ENCODE measurements at places on chromosomes 5 and 9.

GRCh38 chr9:113998525-113999255 is 79.4 kb downstream of the AMBP start:
- DNase-seq: no peak

GRCh38 chr9:133499892-133500270 is 21.0 kb upstream of the SLC2A6 start:
- DNase-seq: no peak

GRCh38 chr5:109740966-109741365 is 51.2 kb downstream of the MAN2A1 start:
- DNase-seq: no peak

GRCh38 chr9:108565651-108566378 is 290.0 kb downstream of the ACTL7B start:
- DNase-seq: peak; percentile 89

DNA sequence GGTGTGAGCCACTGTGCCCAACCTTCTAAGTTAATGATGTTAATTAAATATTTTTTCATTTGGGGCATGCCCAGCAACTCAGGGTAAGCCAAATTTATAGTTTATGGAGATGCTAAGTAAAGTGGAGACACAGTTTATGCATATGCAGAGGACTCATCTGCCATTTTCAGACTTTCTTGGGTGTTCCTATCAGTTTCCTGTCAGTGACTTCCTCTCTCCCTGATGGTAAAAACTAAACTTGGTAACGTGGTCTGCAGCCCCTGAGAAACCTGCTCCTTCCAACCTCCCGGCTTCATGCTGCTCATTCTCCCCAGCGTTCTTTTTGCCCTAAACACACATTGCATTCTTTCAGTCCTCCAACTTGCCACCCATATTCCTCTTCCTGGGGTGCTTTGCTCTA is 48.4 kb upstream of the TUT7 start:
- DNase-seq: no peak

- DNase-seq: no peak
Measured at GRCh38 chr5:35213608-35214007, 16.7 kb downstream of the PRLR start.

GRCh38 chr5:58491216-58491892 is at the start of gene GAPT:
GAPT (plus strand) TSS chr5:58491435; CDS start chr5:58494537, 3,102 bp downstream.
- DNase-seq: no peak

- DNase-seq: no peak
Measured at GRCh38 chr5:156402387-156402921, 75.5 kb downstream of the SGCD start.

GRCh38 chr5:163502521-163502920 is 2.9 kb upstream of the MAT2B start:
- DNase-seq: no peak

DNA sequence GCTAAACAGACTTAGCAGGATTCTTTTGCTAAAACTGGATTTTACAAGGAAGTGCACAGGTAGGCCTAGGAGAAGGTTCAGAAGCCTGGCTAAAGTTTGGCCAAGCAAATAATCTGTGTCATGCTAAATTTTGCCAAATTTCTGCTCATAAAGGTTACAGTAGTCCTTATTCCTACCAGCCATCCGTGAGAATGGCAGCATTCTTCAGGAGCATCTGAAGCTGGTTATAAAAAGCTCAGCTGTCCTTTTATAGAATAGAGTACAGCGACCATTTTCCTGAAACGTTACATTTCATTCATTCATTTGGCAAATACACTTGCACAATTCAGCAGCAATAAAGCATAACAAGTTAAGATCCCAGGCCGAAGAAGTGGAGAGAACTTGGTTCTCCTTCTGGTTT is 6.9 kb downstream of the GSN start:
- DNase-seq: no peak

GRCh38 chr9:136931611-136932130 is 12.9 kb downstream of the FBXW5 start:
- no peak for DNase-seq

- no peak for DNase-seq
Measured at GRCh38 chr9:15349892-15350761, 43.1 kb upstream of the TTC39B start.

DNA sequence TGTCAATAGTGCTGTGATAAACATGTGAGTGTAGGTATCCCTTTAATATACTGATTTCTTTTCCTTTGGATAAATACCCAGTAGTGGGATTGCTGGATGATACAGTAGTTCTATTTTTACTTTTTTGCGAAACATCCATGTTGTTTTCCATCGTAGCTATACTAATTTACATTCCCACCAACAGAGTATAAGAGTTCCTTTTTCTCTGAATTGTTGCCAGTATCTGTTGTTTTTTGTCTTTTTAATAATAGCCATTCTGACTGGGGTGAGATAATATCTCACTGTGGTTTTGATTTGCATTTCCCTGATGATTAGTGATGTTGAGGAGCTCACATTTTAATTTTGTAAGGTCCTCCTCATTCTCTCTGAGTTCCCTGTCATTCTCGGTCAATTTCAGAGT is 71.1 kb upstream of the NFIL3 start:
- no peak for DNase-seq

- DNase-seq: peak; percentile 12
Measured at GRCh38 chr9:12993466-12993865, 218.6 kb downstream of the LURAP1L start.

- no peak for DNase-seq
Measured at GRCh38 chr5:69252437-69252836, 17.8 kb downstream of the CDK7 start.

DNA sequence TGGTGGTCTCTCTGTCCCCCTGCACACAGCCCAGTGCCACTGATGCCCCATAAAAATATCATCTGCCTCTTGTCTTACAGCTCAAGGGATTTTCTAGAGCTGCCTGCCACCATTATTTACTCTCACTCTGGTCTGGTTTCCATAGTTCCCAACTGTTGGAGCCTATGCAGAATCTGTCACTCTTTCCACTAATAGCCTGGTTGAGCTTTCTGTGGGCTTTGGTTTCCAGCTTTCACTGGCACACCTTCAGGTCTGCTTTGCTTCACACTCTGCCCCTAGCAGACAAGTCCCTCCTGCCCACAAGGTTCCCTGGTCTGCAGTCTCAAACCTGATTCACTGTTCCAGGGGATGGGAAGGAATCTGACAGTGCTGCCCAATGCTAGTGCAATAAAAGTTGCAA is 103.0 kb upstream of the FTMT start:
- no peak for DNase-seq

GRCh38 chr5:150946351-150946905 is 41.6 kb upstream of the ZNF300 start:
- DNase-seq: peak; percentile 84

DNA sequence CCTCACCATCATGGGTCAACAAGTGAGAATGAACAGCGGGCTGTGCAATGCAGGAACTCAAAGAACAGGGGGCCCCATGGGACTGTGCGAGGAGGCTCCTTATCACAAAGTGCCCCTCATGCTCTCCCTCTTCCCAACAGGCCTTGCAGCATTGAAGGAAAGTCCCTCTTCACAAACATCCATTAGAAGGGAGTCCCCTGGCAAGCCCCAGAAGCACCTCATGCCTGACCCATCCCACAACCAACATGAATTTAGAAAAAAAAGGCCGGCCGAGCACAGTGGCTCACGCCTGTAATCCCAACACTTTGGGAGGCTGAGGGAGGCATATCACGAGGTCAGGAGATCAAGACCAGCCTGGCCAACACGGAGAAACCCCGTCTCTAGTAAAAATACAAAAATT is 122.6 kb upstream of the FSTL4 start:
- no peak for DNase-seq

GRCh38 chr5:116532762-116533525 is 41.7 kb downstream of the SEMA6A start:
- no peak for DNase-seq

DNA sequence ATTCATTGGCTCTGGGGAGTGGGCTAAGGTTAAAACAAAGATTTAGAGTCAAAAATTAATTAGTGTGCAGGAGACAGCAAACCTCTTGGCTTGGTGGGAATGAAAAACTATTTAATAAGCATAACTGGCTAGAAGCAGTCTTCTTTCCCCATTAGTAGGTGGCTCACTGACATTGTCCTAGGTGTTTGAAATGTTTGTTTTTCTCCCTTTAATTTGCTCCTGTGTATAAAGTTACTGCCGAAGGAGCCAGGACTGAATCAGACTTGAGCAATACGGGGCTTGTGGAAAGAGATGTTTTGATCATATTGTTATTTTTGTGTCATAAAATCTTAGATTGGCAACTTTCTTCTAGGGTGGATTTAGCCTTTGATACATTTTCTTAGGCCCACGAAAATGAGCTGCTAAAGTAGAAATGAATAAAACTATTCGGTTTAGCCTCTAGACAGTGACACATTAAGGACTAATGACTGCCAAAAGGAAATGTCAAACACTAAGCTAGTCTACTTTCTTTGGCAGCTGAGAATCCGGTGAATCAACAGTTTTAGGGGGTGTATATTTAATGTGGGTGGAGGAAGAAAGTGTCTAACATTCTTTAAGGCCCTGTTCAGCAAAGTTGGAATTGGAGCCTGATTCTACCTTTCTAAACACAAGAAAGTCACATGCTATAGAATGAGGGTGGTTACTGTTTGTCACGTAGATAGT is 30.2 kb downstream of the LRRTM2 start:
- peak; percentile 29 for DNase-seq

GRCh38 chr9:119318371-119318770 is 50.9 kb downstream of the BRINP1 start:
- DNase-seq: no peak

- DNase-seq: no peak
Measured at GRCh38 chr5:122906768-122907167, 61.4 kb downstream of the SNX24 start.

DNA sequence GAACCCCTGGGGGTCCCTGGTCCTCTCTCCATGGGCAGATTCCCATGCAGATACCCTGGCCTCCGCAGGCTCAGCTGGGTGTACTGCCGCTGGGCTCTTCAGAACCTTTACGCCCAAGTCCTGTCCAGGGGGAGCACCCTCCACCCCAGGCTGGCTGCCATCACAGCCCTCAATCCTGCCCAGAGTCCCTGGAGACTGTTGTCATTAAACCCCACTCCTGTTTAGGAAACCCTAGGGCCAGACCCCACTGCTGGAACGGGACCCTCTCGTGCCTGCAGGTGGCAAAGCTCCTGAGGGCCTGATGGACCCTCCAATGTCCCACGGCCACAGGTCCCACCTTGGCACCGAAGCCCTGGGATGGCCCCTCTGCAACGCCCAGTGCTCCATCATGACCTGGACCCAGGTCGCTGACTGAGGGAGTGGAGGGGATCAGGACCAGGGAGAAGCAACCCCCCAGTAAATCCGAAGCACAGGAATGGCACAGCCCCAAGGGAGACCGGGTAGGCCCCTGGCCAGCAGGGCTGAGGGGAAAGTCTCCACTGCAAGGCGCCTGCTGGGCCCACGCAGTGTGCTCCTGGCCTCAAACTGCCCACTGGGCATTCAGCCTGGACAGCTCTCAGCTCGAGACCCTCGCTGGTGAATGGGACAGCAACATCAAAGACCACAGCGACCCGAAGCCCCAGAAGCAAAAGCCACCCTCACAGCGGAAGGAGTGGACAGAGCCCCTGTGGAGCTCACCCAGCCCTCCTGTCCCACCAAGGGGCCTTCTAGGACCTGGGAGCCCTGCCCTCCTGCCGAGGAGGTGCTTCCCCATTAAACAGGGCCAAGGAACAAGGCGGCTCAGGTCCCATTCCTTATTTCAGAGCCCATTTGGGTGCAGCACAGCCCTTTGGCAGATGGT is 8.3 kb downstream of the ZDHHC11B start:
- DNase-seq: no peak

GRCh38 chr5:64914396-64914795 is 145.7 kb downstream of the CWC27 start:
- DNase-seq: no peak

- DNase-seq: no peak
Measured at GRCh38 chr9:91428436-91428835, 4.8 kb upstream of the NFIL3 start.

DNA sequence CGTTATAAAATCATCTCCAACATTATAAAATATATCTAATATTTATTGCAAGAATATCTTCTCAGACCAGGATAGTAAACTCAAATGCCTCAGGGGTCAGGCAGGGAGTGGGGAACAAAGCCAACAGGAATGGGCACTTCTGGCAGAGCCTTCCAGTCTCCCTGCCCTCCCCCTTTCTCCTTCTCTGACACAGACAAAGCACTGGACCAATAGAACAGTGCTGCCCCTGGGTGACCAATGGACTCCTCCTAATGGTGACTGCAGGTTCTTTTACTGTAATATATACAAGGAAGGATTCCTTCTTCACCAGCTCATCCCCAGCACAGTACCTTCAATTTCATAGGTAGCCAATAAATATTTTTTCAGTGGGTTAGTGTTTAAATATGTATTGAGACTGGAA is 31.1 kb upstream of the MAMDC2 start:
- no peak for DNase-seq

- DNase-seq: no peak
Measured at GRCh38 chr5:42015681-42016080, 90.6 kb downstream of the FBXO4 start.

DNA sequence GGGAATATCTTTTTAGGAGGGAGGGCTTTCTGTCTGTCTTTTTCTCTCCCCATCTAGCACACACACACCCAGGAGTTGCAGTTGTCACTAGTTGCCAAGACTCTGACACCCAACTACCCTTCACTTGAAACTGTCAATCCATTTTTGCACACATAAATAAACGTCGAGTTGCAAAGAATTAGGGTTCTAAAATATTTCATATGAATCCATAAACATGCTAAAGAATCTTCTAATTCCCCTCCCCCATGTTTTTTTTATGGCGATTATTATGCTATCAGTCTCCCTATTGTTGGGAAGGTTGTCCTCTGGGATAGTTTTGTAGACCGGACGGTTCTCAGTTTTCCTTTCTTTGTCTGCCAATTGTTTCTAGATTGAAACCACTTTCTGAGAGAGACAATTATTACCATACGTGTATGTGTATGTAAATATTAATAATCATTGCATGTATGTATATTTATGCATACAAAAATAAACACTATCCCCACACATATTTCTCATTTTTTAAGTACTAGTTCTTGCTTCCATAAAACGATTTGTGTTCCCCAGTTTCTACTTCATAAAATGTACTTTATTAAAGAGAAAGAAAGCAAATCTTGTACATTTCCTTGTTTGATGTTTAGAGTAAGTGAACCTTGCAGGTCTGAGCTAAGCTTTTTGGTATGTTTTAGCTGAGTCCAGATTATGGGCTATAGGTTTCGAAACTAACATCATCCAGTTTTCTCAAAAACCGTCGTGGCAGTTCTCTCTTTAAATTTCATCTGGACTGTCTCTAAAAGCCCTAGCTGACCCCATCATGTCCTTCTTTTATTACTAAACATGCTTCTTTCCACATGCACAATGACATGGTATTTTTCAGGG is 165.0 kb upstream of the MPDZ start:
- DNase-seq: no peak

- DNase-seq: no peak
Measured at GRCh38 chr5:159416438-159416837, 86.2 kb upstream of the IL12B start.

GRCh38 chr9:87662808-87663528 is 63.0 kb upstream of the CTSL start:
- DNase-seq: peak; percentile 51

DNA sequence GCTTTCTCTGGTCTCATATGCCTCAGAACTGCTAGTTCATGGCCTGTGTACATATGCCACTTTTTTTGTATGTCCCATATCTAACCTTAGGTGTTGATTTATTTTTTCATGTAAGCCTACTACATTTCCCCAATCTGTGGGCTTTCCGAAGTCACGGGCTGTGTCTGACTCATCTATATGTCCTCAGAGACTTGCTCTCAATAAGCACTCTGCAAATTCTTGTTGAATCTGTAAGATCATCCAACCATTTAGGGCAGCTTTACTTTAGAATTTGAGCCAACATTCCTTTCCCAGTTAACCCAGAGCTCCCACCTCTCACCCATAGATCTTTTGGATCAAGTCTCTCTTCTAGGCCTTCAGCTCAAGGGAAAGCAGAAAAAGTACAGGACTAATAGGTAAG is 263.4 kb downstream of the SEC61B start:
- DNase-seq: peak; percentile 63

GRCh38 chr9:2021731-2022130 is 6.6 kb downstream of the SMARCA2 start:
- DNase-seq: no peak
